ENCODE measurements at places on chromosomes 4 and X. TPM values are rescaled to one million over a fixed set of nuclear protein-coding genes. Genes with fewer than 3 reads are reported as not detected.

The TMSB15C gene
- 0.92 TPM for total RNA-seq

DNA sequence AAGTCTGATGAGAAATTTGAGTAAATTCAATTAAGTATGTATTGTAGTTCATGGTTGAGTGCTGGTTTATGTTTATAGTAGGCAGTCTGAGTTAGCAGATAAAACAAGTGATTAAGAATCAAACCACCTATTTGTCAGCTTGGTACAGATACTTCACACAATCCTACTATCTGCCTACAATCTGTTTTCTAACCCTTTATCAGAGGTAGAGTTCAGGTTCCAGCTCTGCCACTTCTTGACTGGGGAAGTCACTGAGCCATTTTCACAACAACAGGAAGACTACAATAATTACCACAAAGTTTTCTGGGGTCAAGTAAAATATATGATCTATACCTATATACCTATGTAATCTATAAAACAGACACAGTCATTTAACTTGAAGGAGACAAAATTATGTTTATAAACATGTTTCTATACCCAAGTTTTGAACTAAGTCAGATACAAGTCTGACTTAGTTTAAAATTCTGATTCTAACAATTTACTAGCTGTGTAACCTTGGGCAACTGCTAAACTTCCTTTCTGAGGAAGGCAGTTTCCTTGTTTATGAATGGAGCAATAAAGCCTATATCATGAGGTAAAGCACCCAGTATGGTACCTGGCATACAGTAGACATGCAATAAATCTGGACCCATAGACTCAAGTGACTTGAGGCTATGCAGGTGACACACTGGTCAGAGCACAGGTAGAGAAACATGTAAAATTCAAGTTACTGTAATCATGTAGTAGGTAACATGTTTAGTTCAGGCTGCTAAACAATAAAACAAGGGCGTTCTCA, 37.2 kb upstream of the BDH2 start:
- no peak for DNase-seq

GRCh38 chrX:106955004-106955772, 35.0 kb downstream of the CLDN2 start:
- DNase-seq: no peak

- no peak for DNase-seq
Observed at GRCh38 chr4:54226404-54227255, 2.5 kb upstream of the PDGFRA start.

- DNase-seq: no peak
Observed at GRCh38 chr4:137641544-137641943, 109.2 kb upstream of the PCDH18 start.

Data from activated T-cell treated with anti-CD3 and anti-CD28 coated beads, Interleukin-2, amount 50 U/mL, for 4 hours (primary cell).